ENCODE measurements at places on chromosomes 2 and 18. TPM values are rescaled to one million over a fixed set of nuclear protein-coding genes. Genes with fewer than 3 reads are reported as not detected.

- DNase-seq: no peak
Observed at GRCh38 chr2:204000446-204000845, 63.9 kb downstream of the ICOS start.

DNA sequence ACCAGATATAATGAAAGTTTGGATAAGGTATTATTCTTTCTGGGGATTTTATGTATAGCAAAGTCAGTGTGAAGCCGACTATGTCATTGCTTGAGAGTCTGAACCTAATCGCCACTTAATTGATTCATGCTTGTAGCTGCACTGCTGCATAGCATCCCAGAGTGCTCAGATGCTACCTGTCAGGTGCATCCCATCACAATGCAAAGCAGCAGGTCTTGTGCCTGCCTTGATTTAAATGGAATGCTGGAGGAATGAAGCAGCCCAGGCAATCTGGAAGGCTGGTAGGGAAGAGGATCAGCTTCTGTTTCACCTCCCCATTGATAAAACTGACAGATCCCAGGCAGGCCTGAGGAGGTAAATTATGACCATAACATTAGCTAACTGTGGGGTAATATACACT lies 40.4 kb upstream of the ATIC start:
- DNase-seq: no peak

DNA sequence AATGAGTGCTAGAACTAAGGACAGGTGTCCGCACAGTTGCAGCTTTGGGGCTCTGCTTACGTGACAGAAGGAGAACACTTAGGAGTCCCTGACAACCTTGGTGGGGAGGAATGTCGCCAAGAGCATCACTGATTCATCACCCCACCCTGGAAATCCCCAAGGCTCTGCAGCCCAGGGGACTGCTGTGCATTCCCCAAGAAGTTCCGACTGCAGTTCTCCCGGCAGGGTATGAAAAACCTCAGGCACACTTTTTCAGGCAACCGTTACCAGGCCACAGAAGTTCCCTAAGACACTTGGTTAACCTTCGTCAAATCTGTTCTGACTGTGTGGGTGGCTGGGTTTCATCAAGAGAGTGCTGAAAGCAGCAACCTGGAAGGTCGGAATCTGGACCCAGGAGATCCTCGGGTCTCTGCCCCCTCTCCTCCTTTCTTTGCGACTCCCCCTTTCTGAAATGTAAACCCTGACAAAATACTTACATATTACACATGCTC lies 192.1 kb upstream of the CXCR4 start:
- DNase-seq: no peak

GRCh38 chr2:176536439-176537133 lies 267.3 kb downstream of the MTX2 start:
- peak; percentile 18 for DNase-seq

DNA sequence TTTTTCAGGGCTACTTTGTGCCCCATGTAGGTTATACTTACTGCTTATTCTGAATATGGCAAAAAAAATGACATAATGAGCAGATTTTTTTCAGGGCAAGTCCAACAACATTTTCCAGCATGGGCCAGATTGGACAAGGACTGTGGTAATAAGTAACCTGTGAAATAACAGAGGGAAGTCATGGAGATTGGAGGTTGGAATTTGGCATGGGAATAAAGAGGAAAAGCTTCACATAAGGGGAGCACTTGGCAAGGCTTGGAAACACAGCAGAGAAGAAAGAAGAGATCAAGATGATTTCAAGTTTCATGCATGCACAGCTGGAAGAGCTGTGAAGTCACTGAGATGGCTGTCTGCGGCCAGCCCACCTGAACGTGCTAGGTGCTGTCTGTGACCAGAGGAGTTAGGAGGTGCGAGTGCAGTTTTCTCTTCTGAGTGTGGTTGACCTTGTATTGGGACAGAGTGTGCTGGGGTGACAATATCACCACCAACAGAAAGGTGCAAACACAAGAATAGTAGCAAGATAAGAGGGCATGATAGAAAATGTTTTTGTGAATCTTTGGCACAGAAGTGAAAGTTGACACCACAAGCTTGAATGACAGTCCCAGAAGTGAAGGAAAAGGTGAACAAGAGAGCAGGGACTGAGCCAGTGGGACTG lies 71.1 kb upstream of the DSC1 start:
- no peak for DNase-seq

- no peak for DNase-seq
Observed at GRCh38 chr2:23666980-23667357, 260.0 kb downstream of the ATAD2B start.

DNA sequence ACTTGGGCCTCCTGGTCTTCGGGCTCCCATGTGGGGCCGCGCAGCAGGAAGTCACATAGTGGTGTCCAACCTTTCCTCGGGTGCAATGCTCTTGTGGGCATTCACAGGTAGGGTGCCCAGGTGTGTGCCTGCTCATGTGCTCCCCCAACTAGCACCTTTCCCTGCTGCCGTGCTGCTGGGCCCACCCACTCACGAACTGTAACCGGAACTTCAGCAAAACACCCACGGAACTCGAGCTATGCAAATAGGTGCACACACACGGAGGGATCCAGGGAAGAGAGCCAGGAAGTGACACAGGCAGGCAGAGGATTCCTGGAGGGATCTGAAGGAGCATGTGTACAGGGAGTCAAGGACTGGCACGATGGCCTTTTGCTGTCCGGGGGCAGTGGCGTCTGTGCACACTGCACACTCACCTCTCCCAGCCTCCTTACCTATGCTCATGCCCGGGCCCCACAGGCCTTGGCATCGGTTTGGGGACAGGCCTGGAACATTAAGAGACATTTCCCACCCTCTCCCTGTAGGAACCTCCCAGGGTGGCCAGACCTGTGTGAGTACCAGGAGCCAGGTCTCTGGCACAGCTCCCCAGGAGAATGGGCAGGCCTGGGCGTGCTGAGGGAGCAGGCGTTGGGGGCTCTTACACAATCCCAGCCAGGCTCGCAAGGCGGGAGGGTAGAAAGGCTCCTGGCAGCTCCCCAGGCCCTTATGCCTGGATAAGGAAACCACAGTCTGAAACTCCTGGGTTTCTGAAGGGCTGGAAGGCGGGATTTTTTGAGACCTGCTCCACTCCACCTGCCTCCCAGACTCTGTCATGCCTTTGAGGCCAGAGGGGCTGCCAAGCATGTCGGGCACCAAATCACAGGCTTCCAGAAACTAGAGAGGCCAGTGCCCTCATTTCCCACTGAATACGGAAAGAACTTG lies 6.6 kb upstream of the PTMA start:
- peak; percentile 65 for DNase-seq

DNA sequence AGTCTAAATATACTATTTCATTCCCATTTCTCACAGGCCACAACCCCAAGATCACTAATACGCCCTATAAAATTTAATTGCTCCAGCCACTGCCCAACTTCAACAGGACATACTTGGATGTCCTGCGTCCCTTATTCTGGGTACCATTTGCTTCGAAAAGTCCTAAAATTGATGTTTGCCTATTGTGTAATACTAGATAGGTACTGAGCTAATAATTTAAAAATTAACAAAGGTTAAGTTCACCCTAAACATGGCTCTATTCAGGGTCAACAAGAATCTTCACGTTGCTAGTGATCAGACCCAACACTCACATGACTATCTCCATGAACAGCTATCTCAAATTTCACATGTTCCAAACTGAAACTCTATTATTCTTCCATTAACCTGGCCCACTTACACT lies 296.4 kb upstream of the RND3 start:
- DNase-seq: no peak

DNA sequence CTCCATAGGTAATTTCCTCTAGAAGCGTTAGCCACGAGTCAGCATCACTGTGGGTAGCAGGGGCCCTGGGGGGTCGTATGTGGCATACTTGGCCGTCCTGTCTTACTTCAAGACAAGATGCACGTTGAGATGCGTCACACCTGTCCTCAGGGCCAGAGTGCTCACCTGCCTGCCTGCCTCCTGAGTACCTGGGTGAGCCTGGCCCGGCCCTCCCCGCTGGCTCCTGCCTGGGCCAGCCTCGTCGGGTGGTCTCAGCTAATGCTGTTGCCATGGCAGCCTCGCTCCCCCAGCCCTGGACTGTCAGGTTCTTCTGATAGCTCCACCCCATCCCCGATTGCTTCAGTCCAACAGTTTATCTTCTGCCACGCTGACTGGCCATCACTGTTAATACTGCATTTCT lies 232.4 kb downstream of the GBX2 start:
- no peak for DNase-seq

DNA sequence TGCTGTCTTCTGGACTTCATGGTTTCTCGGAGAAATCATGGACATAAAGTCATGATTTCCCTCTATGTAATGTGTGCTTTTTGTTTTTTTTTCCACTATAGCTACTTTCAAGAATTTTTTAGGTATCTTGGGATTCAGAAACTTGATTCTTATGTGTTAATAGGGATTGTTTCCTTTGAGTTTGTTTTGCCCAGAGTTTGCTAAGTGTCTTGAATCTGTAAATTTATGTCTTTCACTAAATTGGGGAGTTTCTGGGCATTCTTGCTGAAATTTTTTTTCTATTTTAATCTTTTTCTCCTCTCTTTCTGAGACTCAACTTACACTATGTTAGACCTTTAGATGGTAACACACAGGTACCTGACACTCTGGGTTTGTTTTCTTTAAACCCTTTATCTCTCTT lies 182.7 kb downstream of the LAMA1 start:
- DNase-seq: no peak

DNA sequence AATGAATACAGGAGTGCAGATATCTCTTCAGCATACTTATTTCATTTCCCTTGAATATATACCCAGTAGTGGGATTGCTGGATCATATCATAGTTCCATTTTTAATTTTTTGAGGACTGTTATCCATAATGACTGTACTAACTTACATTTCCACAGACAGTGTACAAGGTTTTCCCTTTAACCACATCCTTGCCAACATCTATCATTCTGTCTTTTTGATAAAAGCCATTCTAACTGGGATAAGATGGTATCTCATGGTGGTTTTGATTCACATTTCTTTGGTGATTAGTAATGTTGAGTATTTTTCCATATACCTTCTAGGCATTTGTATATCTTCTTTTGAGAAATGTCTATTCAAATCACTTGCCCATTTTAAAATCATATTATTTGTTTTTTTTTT lies 325.2 kb downstream of the CYP26B1 start:
- DNase-seq: no peak

- DNase-seq: peak; percentile 34
Observed at GRCh38 chr2:240780023-240780700, 39.9 kb downstream of the KIF1A start.

GRCh38 chr18:66729442-66730239 lies 125.8 kb upstream of the CDH19 start:
- no peak for DNase-seq

DNA sequence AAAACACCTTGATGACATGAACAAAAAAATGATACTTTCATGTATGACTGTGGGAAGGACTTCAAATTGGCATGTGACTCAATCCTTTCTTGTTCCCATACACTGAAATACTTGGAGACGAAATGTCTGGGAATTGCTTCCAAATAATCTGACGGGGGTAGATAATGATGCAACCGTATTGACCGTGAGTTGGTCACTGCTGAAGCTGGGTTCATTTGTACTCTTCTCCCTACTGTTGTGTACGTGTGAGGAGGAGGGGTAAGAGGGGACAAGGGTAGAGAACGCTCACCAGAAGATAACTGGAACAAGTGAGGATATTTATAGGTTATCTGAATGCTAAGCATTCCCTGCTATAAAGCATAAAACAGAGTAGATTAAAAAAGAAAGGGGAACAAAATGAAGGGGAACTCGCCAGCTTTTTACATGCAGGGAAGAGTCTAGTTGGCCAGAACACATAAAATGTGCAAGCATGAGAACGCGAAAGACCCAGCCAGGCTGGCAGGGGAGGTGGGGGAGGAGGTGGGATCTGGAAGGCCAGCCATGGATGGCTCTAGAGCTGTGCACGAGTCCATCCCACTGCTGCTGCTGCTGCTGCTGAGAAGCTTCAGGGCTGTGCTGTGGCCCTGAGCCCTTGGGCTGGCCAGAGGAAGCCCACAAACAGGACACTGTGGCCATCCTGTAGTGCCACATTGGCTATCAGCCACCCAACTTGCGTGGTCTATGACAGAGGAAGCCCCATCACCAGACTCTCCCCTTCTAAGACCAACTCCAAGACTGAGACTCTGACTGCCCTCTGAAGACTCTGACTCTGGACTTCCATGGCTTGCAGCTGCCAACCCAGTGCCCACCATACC lies 15.2 kb upstream of the CETN1 start:
- DNase-seq: peak; percentile 49

DNA sequence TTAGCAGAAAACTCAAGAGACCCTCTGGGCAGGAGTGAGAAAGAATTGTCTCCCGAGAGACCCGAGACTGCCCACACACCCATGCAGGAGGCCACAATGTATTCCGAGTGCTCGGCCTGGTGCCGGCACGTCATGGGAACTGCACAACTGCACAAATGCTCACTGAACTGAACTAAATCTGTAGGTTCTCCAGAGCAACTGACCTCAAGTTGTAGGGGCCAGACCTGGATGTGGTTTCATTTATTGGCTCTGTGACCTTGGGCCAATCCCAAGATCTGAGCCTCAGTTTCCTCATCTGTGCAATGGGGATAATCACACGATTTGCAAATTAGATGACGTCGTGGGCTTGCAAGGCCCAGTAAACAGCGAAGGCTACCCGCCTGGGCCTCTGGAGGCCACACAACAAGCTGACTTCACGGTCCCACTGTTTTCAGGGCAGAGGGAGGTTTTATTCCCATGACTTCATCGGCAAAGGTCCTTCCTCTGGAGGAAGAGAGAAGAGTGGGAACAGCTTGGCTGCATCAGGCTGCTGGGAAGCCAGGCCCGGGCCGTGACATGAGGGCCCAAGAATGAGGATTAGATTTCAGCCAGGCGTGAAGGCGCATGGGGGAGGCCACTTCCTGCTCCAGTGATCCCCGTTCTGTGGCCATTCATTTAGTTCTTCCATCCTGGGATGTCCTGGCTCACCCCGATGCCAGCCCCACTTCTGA lies 3.6 kb upstream of the ERFE start:
- no peak for DNase-seq

DNA sequence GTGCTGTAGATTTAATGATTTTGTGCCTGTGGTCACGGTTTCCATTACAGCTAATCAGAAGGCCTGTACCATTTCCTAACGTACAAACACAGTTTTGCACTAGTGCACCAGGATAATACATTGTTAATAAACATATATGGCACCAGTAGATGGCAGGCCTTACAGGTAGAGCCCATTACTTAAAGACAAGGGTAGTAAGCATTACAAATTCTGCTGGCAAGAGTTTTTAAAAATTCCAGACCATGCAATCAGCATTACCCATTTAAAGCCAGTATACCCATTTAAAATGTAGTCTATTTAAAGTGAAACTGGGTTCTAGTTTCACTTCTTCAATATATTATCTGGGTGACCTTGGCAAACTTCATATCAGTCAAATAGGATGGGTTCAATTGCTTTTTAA lies 224.2 kb downstream of the NUP35 start:
- no peak for DNase-seq

CDKL4 gene
- not detected for total RNA-seq

SELENOI gene
- total RNA-seq: 19.8 TPM

CPO gene
- total RNA-seq: not detected

GDF7 gene
- total RNA-seq: not detected

WIPF1 gene
- 20.1 TPM for total RNA-seq

ERMN gene
- not detected for total RNA-seq
